ENCODE measurements at places on chromosomes 3 and 15.

DNA sequence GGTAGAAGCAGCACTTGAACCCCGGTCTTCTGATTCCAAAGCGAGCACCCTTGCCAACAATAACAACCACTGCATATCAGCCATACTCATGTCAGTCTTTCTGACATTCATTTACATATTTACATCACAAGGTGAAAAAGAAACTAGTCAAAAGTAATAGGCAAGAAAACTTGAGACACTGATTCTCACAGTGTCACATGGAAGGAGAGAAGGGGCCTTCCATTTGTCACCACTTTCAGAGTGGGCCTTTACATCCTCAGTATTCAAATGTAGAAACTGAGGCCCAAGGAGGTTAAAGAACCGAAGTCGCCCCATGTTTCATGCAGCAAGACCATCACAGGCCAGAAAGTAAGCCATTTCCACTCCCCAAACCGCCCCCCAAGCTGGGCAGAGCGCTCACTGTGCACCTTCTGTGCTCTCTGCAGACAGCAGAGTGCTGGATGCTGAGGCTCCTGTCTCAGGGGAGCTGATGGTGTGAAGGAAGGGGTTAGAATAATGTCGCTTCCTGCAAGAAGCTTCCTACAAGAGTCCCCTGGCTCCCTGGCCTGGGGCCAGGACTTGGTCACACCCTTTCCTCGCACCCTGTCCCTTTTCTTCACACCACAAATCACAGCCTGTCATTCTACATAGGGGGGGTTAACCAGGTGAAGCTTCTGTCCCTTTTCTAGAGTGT is 260.1 kb downstream of the UACA start:
- DNase-seq, result no peak

DNA sequence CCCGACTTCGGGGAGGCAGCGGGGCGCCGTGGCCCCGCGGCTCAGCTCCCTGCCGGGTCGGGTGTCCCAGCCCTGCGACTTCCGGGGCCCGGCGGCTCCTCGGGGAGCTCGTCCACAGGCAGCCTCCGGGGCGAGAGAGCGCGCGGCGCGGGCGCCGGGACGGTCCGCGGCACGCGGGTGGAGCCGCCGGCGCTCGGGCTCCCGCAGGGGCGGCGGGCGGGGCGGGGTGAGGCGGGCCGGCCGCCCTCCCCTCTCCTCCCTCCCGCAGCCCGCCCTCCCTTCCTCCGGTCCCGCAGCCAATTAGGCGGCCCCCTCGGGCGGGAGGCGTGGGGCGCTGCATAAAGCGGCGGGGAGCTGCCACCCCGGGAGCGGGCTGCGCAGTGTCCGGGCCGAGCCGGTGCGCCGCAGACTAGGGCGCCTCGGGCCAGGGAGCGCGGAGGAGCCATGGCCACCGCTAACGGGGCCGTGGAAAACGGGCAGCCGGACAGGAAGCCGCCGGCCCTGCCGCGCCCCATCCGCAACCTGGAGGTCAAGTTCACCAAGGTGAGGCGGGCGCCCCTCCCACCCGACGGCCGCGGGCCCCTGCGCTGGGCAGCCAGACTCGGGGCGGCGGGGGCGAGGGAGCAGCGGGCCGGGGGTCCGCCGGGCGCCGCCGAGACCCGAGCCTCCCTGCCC is at the start of gene ALDH1A3:
Gene ALDH1A3, plus strand, starts transcription at position 368 of the 675 bp plus-strand sequence. Its CDS starts 77 bp downstream, at position 445.
- DNase-seq, result no peak

- no peak for DNase-seq
Observed at GRCh38 chr3:151900460-151900859, 27.0 kb downstream of the SUCNR1 start.

DNA sequence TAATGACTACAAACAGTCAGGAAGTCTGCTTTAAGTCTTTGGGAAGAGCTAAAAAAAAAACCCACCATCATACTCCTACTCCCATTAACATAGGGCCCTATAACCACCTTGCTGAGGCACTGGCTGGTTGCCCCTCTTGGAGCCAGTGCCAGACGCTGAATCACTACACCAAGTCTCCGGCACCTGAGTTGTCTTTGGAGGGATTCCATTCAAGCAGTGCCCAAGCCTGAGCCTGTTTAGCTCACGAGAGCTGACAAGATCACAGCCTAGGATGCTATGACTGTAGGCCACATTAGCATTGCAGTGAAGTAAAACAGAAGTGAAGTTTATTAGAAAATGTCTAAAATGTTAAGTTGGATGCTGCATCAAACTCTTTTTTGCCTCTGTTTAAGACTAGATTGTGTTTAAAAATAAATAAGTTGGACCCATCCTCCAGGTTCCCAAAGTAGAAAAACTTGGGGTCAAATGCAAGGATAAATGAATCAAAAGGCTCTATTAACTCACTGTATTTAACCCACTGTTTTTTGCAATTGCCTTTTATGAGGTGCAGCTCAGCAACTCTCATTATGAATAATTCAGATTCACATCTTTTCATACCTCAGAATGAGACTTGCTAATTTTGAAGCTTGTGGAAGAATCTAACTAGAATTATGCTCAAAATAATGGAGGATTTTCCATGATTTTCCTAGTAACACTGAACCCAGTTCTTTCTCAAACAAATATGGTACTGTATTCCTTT is 461.9 kb downstream of the FOXP1 start:
- no peak for DNase-seq

- DNase-seq, result no peak
Observed at GRCh38 chr3:37703626-37704025, 158.1 kb upstream of the CTDSPL start.

DNA sequence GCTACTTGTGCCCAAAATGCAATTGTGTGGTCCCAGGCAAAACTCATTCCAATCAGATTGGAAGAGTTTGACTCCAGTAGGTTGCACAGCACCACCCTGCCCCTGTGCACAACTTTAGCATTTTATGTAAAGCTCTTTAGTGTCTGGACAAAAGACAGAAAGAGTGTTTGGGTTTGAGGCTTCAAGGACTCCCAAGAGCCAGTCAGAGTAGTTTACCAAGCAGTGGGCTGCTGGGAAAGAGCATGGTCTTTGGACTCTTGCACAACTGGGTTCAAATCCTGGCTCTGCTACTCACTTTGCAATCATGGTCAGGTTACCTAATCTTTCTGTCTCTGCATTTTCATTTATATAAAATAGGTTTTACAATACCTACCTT is 75.8 kb upstream of the UMPS start:
- no peak for DNase-seq

DNA sequence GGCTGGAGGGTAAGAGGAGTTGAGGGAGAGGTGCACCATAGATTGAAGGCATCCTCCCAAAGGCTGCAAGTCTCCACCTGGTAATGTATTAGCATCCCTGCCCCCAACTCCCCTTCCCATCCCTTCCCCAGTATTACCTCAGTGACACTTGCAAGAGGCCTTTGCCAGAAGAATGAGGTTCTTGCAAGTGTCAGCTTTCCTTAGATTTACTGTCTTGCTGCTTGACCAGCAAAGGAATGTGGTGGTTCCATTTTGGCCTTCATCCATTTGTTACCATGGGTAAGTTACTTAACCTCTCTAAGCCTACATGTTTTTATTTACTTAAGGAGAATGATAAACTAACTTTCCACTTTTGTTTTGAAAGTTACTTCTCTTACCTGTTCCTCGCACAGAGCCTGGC is 108.9 kb downstream of the LRTM1 start:
- no peak for DNase-seq

GRCh38 chr15:74343127-74343796 is 24.2 kb downstream of the CYP11A1 start:
- no peak for DNase-seq

- DNase-seq, result no peak
Observed at GRCh38 chr3:20055020-20055775, 15.0 kb downstream of the KAT2B start.

DNA sequence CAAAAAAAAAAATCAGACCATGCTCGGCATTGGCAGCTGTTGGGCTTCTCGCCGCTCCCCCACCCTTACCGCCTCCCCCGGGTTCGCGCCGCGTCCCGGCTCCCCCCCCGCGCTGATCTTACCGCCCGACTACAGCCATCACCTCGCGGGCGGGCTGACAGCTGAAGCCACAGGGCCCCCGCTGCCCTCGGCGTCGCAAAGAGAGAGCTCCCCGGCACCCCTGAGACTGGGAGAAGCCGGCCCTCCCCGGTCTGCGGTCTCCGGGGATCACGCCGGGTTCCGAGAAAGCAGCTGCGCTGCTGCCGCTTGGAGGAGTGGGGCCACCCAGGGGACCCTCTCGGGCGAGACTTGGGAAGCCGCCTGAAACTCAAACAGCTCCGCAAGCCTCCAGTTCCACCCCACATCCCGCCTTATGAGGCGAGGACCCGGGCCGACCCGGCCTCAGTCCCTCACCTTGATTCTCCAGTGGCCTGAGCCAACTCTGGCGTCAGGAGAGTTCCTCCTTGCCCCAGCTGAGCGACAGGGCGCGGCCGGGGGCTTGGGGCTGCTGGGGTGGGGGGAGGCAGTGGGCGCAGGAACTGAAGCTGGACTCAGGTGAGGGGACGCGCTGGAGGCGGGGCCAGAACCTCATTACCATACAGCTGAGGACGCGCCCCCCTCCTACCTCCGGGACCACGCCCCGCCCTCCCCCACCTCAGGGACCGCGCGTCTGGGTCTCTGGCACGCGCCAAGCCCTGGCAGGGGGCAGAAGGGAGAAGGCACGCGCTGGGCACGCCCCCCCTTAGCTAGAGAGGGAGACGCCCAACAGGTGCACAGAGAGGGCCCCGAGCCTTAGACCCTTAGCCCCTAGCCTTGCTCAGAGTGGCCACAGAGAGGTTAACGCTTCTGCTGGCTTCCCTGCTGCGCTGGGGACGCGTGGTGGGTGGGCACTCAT is 1.0 kb upstream of the DLL4 start:
- no peak for DNase-seq

GRCh38 chr3:193317682-193318300 is 60.8 kb downstream of the ATP13A5 start:
- no peak for DNase-seq

- DNase-seq, result no peak
Observed at GRCh38 chr3:63724987-63725386, 72.5 kb downstream of the SNTN start.

DNA sequence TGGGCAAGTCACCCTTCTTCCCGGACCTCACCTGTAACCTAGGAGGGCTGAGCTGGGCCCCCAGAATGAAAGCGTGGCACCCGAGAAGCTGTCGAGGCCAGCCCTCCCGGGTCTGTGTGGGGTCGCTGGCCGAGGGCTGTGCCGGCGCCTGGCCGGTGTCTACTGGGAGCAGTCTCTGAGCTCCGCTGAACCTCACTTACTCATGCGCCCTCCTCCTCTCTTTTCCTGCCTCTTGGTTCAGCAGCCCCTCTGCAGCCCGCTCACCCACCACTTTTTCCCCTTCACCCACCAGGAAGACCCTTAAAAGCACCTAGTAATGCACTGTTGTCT is 419 bp downstream of the HYKK start:
- no peak for DNase-seq

GRCh38 chr15:40397688-40398412 is 7.7 kb upstream of the IVD start:
- no peak for DNase-seq

DNA sequence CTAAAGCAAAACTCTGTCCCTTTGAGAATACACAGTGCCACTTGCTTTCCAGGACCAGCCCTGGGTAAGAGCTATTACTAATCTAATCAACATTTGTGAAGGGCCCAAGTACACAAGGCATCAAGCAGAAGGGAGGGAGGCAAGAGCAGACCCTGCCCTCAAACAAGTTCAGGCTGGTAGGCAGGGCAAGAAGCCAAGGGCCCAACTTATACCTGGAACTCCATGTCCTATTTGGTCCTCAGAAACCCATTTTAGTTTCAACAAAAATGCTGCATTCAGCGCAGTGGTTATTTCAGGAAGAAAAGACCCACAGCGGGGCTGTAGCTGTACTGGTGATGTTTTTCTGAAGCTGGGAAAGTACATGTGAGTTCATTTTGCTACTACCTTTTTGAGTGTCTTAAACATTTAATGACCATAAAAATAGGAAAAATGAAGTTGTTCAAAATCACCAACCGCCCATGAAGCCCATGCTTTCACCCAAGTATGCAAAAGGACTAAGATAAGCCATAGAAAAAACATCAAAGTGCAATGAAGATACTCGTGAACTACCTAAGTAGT is 2.8 kb downstream of the RPS17 start:
- no peak for DNase-seq
